ENCODE measurements at places on chromosomes 7 and 10.

- DNase-seq: no peak
Measured at GRCh38 chr7:200704-201103, 8.3 kb downstream of the FAM20C start.

DNA sequence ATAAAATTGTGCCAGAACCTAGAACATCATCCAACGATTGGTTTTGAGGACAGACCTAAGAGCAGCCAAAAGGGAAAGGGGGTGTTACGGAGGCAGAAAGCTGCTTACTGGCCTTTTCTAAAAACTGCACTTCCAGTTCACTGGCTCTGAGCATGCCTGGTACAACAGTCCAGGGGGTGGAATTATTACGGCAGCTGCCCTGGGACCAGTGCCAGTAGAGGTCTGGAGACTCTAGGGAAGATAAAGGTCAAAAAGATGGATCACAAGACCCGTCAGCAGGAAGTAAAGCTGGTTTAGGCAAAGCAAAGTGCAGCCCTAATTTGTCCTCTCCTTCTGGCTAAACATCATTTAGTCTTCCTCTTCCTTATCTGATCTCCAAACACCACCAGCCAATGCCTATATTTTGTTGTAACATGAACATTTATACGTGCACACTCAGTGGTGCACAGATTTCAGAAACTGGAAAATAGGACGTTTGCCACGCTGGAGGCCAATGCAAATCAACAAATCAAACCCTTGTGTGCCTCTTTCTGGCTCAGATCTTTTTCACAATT is 216.4 kb upstream of the DPP6 start:
- DNase-seq: no peak

GRCh38 chr7:146878901-146879300 is 762.3 kb downstream of the CNTNAP2 start:
- no peak for DNase-seq

- DNase-seq: no peak
Measured at GRCh38 chr10:119575991-119576390, 20.8 kb downstream of the TIAL1 start.

DNA sequence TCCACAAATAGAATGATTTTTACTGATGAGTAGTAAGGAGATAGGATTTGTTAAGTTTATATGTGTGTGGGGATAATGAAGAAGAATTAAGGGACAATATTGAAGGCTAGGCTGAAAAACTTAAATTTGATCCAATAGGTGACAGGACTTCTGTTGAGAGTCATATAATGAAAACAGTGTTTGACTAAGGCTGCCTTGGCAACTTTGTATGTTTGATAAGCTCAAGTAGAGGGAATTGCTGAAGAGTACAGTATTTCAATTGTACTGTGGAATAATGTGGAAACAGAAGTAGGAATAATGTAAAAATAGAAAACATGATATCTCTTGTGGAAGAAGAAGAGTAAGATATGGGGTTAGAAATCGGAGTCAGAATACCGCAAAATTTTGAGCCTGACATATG is 10.5 kb downstream of the R3HCC1L start:
- DNase-seq: no peak

DNA sequence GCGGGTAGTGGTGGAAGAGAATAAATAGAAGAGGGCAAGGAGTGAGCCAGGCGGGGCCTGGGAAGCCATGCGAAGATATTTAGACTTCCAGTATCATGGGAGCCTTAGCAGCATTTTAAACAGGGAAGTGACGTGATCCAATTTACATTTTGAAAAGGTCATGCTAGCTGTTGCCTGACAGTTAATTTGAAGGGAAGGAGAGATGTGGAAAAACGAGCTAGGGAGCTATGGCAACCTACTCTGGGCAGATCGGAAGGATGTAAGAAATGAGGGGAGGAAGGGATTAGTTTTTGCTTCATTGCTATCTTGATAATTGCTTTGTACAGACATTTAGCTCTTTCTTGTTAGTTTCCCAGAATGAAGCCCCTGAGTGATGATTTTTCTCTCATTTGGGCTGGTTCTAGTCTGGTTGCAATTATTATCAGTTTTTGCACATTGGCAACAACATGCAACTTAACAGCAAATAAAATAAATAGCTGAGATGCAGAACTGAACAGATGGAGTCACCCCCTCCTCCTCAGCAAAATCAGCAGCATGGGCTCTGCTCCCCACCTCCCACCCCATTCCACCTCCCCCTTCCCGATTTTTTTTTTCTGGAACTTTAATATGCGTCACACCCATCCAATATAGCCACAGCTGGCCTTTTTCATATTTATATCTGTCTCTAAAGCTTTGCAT is 13.0 kb upstream of the CALU start:
- no peak for DNase-seq

DNA sequence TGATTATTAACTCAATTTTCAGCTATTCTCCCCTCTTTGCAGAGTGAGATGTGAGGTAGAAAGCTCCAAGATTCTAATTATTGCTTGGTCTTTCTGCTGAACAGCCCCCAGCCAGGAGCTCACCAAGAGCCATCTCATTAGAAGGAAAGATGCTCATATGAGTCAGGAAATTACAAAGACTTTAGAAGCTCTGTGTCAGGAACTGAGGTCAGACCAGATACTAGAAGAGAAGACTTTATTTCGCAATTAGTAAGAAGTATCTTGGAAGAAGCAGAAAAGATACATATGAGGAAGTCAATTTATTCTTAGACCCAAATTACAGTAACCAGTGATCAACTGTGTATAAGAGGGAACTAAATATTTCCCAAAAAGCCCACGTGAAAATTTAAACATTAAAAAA is 626.9 kb downstream of the ZWINT start:
- no peak for DNase-seq

GRCh38 chr10:51159841-51160240 is 85.6 kb downstream of the PRKG1 start:
- DNase-seq: no peak

GRCh38 chr10:48382982-48383381 is 76.5 kb downstream of the MAPK8 start:
- no peak for DNase-seq

DNA sequence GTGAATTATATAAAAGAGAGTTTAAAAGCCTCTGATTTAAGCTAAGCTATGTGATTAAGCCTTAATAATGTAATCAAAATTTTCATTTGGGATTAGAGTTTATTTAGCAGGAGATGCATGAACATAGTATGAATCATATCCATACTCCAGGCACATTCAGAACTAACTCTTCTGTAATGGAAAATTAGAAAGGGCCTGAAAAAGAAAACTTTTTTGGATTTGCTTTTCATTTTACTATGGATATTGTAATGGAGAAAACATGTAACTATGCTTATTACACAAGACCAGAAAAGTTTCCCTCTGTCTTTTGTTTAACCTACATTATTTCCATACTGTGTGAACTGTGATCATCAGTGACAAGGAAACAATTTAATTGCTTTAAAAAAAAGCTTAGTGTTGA is 22.0 kb downstream of the TES start:
- DNase-seq: no peak

DNA sequence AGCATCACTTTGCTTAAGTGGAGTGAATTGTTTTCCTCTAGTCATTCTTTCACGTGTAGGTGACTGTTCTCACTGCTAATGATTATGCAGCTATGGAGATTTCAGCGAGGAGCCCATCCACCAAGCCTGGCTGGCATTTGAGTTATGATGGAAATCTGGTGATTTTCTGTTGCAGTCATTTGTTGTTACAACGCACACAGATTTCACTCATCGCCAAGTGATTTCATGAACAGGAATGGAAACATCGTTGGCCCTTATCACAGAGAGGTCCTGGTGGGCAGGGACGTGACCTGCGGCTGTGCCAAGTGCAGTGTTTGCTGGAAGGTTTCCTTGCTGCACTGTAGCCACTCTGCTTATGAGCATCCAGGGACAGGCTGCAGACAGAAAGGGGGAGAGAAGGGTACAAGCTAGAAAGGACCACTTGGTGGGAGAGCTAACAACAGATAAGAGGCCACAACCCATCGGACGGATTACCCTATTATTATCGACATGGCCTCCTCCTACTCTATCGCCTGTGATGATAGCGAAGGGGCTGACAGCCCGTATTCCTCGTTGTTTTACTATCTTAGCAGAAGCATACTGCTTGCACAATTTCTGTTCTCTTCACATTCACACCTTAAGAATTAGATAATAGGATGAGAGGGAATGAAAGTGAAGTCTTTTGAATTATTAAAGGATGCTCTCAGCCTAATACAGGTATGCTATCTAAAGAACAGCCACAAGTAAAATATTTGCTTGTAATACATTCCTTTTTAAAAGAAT is 99.0 kb upstream of the PITRM1 start:
- DNase-seq: no peak

- DNase-seq: no peak
Measured at GRCh38 chr10:96431211-96431970, 72.6 kb upstream of the OPALIN start.

DNA sequence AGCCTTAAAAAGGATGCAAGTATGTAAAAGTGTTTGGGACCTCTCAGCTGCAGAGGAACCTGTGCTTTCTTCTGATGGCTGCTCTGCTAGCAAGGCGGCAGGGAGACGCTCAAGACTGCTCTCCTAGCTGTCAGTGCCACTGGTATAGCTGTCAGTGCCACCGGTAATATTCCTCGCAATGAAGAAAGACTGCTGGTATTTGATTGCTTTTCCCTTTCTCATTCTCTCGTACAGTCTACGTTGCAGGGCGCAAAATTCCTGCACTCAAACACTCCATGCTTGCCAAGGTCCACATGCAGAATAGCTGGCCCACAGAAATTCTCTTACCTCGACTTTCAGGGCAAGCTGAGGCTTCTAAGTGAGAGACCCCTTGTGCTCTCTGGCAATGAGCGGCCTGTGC is 432.6 kb upstream of the KLF6 start:
- no peak for DNase-seq

- no peak for DNase-seq
Measured at GRCh38 chr7:2604608-2605174, 27.1 kb upstream of the TTYH3 start.

DNA sequence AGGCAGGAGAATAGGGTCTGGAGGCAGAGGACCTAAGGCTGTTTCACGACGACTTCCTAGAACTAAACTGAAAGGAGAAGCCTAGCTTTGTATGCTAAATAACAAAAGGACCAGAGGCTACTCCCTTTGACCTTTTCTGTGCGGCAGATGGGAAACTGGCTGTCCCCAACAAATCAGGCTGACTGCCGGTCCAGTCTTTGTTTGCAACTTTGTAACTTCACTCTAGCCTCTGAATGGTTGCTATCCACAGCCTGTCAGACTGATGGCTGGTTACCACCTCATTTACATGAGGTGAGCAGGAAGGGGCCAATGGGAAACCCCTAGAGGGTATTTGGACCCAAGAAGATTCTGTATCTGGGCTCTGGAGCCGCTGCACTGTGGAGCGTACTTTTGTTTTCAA is 132.6 kb upstream of the SHH start:
- DNase-seq: no peak

- DNase-seq: no peak
Measured at GRCh38 chr7:5596046-5596895, 172.6 kb upstream of the TNRC18 start.

DNA sequence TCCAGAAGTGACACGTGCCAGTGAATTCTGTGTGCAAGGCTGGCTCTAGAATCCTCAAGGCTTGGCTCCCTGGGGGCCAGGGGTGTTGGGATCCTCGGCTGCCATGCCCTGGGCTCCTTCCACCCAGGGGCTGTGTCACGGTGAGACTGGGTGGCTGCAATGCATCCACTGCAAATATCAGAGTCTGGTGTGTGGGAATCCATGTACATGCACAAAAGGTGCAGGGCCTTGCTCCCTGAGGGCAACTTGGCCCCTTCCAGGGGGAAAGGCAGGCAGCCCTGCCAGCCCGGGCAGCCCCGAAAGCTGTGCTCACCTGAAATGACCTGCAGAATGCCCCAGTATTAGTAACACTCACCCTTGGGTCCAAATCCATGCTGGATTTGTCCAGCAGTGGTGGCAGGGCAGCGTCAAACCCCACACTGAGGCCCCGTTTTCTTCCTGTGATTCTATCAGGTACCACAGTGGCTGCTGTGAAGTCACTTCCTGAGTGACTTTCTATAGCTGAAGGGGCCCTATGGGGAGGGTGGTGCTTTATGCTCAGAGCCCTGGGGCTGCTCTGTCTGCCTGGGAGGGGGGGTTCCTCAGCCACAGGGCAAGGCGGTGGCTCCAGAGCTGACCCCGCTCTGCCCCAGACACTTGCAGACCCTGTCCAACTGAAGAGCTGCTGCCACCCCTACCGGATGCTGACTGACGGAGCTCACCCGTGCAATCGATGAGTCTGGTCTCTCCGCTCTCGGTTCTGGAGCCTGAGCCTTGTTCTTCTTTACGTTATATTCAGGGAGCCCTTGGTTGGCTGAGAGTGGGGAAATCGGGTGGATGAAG is 317.7 kb downstream of the GLRX3 start:
- no peak for DNase-seq

DNA sequence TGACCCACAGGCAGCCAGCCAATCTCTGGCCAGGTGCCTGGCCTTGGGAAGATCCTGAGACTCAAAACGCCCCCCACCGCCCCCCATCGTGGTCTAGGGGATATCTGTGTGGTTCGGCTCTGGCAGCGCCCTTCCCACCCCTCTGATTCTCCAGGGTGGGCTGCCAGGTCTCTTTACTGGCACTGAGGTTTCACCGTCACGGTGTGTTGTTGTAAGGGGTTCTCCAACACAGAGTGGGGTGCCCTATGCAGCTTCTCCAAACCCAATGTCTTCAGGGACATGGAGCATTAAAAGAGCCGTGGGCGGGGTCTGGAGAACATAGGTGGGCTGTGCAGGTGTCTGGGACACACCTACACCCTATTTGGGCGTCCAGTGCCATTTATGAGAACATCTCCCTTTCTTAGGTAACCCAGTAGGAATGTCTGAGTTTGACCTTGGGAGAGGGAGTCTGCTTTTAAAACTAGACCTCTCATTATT is 1.5 kb downstream of the MAFK start:
- no peak for DNase-seq

DNA sequence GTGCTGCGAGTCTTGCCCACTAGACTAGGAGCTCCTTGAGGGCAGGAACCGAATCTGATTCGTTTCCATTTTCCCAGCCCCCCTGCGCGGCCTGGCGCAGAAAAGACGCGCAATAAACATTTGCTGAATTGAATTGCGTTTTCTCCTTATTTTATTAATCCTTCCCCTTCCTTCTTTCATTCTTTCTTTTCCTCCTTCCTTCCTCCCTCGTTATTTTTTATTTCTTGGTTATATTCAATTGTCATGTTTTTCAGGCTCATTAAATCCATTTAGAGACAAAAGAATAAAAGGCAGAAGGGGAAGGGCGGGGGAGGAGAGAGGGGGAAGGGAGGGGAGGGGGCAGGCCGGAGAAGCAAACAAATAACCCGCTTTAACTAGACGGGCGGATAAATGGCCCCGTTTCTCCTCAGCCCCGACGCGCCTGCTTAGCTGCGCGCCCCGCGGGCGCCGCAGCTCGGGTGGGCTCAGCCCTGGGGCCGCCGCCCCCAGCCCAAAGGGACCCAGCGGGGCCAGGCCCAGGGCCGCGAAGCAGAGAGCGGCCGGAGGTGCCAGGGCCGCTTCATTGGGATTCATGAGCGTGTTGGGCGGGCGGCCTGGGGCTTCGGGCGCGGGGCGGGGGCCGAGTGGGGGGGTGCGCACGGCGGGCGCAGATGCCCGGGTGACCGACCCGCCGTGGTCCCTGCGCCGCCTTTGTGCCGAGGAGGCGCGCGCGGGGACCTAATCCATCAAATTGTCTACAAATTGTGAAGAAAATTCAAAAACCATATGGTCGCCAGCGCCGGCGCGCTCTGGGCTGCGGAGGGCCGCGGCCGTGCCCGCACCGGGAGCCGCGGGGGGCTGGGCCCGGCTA is 5.0 kb downstream of the LBX1 start:
- no peak for DNase-seq

- DNase-seq: no peak
Measured at GRCh38 chr10:120953897-120954296, 102.7 kb downstream of the WDR11 start.

Measured in NCI-H187 treated with DMSO at 0.1 percent for 48 hours (cell line).